Stimulated activated naive CD4-positive, alpha-beta T cell (primary cell): ENCODE measurements at places on chromosomes 16 and 17.

DNA sequence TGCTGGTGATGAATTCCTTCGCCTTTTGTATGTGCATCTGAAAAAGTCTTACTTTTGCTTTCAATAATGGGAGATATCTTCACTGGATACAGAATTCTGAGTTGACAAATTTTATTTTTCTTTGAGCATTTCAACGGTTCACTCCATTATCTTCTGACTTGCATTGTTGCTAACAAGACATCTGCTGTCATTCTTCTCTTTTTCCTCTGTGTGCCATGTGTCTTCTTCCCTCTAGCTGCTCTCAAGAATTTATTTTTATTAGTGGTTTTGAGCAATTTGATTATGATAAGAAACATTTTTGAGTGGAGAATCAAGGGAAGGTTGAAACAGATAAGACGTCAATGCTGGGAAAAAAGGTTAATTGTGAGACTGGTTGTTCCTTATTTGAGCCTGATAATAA is 471.8 kb downstream of the CDH13 start:
- DNase-seq: no peak

- DNase-seq: no peak
Observed at GRCh38 chr16:57416084-57416483, 11.5 kb downstream of the CCL17 start.

DNA sequence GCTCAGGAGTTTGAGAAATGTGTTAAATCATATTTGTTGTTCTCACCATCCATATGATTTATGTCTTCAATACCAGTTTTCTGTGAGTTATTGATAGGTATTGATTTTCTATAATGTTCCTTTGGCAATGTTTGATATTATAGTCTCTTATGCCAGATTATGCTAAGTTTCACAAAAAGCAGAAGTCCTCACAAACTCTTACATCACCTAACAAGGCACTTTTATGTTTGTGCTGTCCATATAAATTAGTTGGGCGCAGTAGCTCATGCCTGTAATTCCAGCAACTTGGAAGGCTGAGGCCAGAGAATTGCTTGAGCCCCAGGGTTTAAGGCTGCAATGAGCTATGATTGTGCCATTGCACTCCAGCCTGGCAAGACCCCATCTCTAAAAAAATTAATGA is 12.6 kb upstream of the UQCRC2 start:
- DNase-seq: no peak

DNA sequence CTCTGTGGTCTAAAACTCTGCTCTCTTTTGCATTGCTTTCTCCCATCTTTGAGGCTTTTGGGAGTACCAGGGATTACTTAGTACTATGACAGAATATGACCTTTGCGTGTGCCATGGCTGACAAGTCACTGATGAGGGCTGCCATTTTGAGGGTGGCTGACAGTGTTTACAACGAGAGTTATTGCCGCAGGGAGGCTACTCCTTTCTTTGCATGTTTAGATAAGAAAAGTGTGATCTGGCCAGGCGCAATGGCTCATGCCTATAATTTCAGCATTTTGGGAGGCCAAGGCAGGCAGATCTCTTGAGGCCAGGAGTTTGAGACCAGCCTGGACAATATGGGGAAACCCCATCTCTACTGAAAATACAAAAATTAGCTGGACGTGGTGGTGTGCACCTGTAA is 77.5 kb downstream of the GSG1L start:
- DNase-seq: no peak

GRCh38 chr17:44037471-44037870 is 22.7 kb upstream of the TMEM101 start:
- no peak for DNase-seq

DNA sequence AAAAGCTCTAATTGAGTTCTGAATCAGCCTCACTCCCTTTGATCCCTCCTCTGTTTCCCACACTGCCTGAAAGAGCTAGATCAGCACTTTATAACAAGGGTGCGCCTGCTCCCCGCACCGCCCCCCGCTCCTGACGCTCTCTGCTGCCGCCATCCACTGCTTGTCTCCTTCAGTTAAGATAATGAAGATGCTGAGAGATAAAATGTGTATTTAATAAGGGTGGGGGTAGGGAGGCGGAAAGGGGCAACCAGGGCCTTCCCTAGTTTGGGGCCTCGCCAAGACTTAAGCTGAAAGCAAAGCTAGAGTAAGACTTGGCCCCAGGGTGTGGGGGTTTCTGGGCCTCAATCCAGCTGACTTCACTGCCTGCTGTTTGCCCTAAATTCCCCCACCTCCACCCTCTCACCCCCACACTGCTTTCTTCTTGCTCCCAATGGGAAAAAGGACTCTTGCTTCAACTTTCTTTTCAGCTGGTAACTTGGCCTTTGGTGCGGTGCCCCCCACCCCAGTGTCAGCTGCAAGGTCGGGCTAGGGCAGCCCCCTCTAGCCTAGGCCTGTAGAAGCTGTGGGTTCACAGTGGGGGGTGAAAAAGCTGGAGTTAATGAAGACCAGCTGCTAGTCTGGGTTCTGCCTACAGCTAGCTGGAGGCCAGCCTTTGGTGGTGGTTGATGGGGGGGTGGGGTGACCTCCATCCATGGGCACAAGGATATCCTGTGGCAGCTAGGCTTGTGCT is 1.8 kb upstream of the RARA start:
- no peak for DNase-seq

- no peak for DNase-seq
Observed at GRCh38 chr16:3495176-3495575, at the start of gene C16orf90. C16orf90 (minus strand) TSS chr16:3495489; CDS start chr16:3495421, 68 bp downstream.

- no peak for DNase-seq
Observed at GRCh38 chr17:81365601-81366585, 29.4 kb upstream of the BAHCC1 start.

- DNase-seq: no peak
Observed at GRCh38 chr17:59846394-59847165, 46.2 kb downstream of the TUBD1 start.

- DNase-seq: no peak
Observed at GRCh38 chr16:10888320-10888937, 11.4 kb downstream of the CIITA start.

- no peak for DNase-seq
Observed at GRCh38 chr16:62692685-62693084, 656.4 kb upstream of the CDH8 start.

DNA sequence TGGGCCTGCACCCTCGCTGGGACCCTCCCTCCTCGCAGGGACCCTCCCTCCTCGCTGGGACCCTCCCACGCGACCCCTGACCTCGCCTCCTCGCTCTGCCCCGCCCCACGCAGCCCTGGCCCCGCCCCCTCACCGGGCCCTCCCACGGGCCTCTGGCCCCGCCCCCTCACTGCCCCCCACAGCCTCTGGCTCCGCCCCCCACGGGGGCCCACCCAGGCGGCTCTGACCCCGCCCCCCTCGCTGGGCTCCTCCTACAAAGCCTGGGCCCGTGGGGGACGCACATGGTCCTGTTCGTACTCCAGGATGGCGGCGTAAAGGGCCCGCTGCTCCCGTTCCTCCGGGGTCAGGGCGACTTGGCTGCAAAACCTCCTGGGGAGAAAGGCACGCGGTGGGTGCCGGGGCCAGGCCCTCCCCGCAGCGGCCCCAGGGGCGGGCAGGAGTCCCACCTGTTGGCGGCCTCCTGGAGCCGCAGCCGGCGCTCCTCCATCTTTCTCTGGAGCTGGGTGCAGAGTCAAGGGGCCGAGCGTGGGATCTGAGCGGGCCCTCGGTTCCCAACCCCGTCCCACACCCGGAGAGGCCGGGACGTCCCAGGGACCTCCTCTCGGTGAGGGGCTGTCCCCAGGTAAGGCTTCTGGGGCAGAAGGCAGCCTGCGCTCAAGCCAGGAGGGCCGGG is 9.0 kb downstream of the VPS9D1 start:
- DNase-seq: peak; percentile 77
